ENCODE measurements at places on chromosomes 16 and 17.

DNA sequence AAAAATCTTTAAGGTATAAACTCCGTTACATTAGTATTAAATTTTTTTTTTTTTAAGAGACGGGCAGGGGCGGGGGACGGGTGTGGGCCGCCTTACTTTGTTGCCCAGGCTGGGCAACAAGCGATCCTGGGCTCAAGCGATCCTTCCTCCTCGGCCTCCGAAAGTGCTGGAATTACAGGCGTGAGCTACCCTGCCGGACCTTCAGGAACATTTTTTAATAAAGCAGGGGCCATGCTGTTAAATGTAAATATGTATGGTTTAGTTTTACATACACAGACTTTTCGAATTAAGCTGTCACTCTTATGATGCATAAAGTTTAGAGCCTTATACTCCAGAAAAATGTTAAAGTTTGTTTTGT, 2.4 kb downstream of the PPM1D start:
- DNase-seq: no peak

DNA sequence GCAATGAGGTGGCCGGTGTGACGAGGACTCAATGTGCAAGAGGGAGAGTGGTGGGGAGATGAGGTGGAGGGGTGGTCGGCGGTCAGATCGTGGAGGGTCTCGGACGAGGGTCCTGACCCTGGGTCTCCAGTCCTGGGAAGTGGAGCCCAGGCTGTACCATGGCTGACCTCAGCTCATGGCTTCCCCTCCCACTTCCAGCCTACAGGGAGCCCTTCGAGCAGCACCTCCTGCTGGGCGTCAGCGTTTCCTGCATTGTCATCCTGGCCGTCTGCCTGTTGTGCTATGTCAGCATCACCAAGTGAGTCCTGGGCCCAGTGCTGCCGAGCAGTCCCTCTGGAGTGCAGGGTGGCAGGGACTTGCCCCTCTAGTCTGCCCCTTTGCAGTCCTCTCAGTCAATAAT, 41.8 kb downstream of the IL4R start:
- DNase-seq: peak; percentile 71

- DNase-seq: no peak
Measured at GRCh38 chr16:57747496-57747895, 11.9 kb downstream of the KATNB1 start.

DNA sequence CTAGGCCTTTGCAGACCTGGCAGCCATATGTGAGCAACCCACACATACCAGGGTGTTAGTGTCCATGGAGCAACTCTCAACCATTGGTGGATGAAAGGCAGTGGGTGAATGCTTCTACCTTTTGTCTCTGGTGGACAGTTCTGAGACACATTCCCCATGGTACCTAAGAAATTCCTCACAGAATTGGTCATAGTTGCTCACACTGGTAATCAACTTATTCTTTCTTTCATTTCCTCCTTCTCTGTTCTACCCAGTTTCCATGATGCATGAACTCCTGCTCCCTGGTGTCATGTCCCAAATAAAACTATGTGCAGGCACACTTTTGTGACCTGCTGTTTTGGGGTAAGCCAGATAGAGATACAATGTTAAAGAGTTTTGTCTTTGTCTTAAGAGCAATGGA, 33.2 kb upstream of the MPHOSPH6 start:
- DNase-seq: no peak

GRCh38 chr16:50640391-50640790, 40.7 kb downstream of the SNX20 start:
- DNase-seq: no peak

- DNase-seq: peak; percentile 31
Measured at GRCh38 chr17:57946798-57947358, 8.3 kb downstream of the CUEDC1 start.
